Trophoblast cell (in vitro differentiated cells and primary cell): ENCODE measurements at places on chromosomes 11 and 22.

DNA sequence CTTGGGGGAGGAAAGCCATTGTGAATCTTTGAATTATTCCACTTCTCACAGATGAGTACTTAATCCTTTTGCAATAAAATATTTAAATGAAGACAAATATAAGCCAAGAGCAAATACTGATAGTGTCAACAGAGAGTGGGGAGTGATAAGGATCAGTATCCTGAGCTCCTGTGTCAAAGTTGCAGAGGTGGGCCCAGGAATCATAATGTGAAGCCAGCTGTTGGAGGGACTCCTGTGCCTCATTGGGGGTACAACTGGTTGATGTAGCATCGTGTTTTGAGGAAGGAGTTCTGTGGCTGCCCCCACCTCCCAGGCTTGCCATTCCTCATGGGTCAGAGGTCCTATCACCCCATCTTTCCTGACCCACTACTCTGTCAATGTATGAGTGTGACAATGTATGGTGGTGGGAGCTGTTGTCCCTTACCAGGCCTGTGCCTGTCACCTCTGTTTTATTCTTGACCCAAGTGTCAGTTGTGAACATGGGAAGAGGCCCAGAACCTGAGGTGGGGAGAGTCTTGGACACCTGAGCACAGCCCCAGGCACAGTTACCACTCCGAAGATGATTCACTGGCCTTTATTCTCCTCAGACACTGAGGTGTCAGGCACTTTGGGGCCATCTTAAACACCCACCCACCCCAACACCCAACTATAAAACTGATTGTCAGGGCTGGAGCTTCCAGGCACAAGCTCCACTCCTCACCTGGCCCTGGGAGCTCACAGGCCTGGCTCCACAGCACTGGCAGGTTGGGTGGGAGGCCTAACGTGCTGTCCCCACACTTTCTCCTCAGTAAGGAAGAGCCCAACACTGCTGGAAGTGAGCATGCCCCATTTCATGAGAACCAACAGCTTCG, 38.4 kb downstream of the KCNQ1OT1 start:
- no peak for DNase-seq

DNA sequence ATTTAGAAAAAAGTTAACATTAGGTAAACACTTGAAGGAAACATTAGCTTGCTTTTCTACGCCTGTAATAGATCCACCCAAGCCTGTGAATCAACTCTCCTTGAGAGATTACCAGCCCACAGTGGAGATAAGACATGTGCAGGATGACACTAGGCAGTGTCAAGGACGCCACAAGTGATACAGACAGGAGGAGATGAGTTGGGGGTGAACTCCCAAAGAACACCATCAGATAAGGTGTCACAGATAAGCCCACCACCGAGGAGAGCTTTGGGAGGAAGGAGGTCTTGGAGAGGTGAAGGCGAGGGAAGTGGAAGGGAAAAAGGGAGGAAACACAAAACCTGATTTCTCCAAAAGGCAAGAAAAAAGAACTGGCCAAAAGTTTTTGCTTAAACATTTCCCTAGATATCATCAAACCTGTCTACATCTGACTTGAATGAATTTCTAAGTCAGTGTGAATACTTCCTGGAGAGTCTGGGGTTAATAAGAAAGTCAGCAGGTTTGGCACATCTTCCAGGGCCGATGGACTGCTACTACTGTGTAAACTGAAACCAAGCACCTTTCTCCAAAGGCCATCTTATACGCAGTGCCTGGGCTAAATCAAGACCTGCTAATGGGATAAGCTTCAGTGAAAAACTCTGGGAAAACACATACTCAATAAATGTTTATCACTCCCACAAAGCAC, 15.5 kb downstream of the CLTCL1 start:
- DNase-seq = no peak

DNA sequence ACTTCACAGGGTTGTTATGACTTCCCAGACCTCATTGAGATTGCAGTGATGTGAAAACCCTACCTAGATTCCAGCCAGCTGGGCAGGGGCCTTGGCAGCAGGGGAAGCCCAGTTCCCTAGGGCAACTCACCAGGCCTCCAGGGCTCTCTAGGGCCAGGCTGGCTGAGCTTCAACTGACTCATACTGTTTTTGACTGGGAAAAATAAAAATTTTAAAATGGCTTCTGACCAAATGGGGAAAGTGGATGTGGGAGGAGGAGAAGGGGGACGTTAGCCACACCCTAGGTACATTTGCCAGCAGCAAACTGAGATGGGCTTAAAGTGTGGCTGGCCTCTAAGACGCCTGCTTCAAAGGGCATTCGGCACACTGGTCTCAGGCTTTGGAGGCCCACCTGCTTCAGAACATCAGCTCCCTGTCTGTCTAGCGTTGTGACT, 39.0 kb downstream of the BMAL1 start:
- DNase-seq = no peak

DNA sequence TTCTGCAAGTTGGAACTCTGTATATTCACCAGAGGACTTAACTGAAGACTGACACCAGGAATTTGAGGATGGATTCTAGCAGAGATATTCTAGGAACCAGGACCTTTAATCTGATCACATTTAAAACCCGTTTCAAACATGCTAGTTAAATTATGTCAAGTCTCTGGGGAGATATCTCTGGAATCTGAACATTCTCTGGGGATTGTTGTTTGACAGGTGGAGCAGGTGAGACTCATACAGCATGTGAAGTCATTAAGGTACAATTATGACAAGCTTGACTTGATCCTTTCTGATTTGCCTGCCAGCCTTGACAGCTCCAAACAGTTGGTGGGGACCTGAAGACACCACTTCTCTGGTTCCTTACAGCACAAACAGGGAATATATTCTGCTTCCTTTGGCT, 100.3 kb downstream of the FAT3 start:
- peak; percentile 96 for DNase-seq

GRCh38 chr11:34261820-34262219, 96.0 kb downstream of the ABTB2 start:
- no peak for DNase-seq

GRCh38 chr22:31098632-31099110, 8.7 kb downstream of the SELENOM start:
- DNase-seq = no peak

DNA sequence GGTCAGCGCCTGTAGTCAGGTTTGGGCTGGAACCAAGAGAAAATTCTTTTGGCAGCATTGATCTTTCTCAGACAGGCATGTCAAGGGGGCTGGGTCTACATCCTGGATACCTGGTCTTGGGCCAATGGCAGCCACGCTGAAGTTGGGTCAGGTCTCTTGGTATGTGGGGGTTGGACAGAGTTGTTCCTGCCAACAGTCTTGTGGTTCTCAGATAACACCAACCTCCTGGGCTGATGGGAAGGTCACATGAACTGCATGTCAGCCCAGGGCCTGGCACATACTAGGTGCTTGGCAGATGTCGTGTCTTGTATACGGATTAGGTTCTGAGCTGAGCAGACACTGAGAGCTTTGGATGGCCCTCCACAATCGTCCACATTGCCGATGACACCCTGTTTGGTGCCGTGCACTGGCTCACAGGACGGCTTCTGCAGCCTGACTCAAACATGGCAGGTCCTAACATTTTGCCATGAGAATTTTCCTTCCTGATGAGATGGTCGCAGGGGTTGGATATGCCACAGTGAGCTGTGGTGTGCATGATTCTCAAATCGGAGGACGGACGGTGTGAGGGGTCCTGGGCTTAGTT, 42.0 kb downstream of the FBLN1 start:
- no peak for DNase-seq
